ENCODE measurements at places on chromosomes 1 and 21.
A peak's percentile ranks its signal among the peaks of the same experiment; 100 is the strongest.

GRCh38 chr1:185404291-185404690 lies 87.2 kb upstream of the IVNS1ABP start:
- DNase-seq, result no peak

DNA sequence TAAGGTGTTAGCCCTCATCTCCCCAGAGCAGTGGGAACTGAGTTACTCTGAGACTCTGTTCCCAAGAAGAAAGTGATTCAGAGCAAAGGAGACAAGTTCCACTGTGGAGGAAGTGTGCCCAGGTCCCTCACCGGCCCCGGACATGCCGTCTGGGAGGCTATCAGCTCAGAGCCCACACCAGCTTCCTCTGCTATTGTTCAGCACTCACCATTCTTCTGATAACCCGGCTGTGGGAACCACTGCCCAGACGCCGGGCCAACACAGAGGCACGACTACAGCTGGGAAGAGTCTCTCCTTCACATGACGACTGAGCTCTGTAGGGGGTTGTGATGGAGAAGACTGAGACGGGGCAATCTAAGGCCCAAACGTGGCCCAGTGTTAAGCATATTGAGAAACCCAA lies 34.2 kb upstream of the GJA5 start:
- DNase-seq, result no peak

DNA sequence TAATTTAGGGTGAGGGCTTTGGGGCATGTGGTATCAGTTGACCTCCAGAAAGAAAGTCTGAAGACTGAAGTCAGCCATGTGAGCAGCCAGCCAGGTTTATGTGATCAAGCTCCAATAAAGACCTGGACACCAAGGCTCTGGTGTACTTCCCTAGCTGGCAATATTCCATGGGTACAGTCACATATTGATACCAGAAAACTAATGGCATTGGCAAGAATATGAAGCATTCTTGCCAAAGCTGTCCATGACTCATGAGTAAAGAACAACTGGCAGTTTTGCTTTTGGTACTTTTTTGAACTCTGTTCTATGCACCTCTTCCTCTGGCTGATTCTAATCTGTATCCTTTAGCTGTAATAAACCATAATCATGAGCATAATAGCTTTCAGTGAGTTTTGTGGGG lies 415.3 kb upstream of the CAMK1G start:
- DNase-seq, result no peak

DNA sequence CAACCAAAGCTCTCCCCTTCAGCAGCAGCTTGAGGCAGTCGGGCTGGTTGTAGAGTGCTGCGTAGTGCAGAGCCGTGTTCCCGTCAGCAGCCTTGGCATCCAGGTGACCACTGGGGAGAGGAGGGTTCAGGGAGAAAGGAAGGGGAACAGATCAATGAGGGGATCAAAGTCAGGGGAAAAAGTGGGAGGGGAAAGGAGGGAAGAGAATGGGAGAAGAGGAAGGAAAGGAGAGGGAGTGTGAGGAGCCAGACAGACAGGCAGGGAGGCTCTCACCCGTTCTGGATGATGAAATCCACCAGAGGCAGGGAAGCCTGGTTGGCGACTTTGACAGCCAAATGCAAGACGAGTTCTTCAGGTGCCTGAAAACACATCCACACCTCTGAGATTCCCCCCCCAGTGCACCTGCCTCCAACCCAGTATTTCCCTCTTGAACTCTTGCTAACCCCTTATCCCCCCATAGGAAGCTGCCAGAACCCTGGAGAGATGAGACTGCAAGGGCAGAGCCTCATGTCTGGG lies 9.8 kb upstream of the TCEA3 start:
- DNase-seq, result no peak

DNA sequence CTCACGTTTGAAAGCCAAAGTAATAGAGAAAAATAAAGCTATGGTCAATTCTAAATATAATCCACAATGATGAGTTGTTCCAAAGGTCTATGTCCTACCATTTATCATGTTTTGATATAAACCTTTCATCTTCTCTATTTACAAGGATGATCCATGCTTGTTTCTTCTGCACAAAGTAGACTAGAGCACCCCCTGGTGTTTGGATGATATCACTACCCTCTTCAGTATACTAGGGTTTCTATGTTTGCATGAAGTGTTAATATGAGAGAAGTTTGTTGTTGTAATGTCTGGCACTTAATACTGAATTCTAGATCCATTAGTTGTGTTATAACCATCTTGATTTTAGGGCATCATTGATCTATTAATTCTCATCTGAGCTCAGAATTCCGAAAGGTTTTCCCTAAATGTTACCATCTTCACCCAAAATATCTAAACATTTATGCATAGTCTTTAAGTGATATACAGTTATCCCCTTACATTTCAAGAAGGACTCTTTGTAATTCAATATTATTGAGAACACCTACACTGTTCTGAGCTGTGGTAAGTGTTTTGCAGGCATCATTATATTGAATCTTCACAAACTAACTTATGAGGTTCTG lies 21.1 kb downstream of the CLDN8 start:
- peak; percentile 74 for DNase-seq

GRCh38 chr1:229621663-229622062 lies 4.3 kb downstream of the TAF5L start:
- DNase-seq, result no peak

DNA sequence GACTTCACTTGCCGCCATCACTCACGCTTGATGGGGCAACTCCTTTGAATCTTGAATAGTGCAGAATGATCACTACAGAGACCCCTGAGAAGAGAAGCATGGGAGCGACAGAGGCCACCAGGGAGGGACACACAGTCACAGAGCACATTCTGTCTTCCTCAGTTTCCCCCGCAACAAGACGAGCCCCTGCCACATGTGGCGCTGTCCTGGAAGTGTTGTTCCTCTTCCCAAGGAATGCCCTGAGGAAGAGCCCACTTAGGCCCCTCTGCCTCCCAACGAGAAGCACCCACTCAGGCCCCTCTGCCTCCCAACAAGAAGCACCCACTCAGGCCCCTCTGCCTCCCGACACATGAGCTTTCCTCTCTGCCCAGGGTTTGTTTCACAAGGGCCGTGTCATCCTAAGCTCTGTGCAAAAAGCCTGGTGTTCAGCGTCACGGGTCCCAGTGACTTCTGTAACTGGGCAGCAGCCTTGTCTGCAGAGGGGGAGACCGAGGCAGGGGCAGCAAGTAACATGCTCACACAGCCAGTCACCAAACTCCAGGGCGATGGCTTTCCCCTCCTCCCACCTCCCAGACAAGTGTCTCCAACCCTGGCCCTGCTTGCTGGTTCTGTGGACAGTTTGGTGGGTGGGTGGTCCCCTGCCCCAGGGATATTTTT lies 19.8 kb downstream of the SLC37A1 start:
- DNase-seq, result no peak

- DNase-seq, result no peak
Measured at GRCh38 chr1:155309423-155310021, 856 bp downstream of the FDPS start.

GRCh38 chr1:207698822-207699483 lies 52.9 kb upstream of the CD46 start:
- DNase-seq, result peak; percentile 85

DNA sequence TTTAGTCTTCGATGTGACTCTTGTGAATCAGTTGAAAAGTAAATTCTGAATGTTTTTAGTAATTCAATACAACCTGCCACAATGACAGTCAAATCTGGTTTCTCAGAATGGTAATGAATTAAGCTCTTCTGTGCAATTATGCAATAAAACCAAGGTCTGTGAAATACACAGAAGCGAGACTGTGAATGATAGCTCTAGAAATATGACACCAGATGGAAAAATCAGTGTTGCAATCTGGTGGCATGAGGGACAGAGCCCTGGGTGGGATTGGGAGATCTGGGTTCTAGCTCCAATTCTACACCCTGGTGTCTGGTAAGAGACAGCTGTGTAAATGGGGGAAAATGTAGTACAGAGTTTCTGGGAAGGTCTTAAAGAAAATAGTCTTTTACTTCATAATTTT lies 586.4 kb upstream of the ZRANB2 start:
- no peak for DNase-seq

- DNase-seq, result no peak
Measured at GRCh38 chr1:113975211-113975895, 3.9 kb upstream of the OLFML3 start.

GRCh38 chr1:211371406-211372105 lies 44.9 kb downstream of the TRAF5 start:
- DNase-seq, result no peak

GRCh38 chr1:67655581-67655980 lies 29.4 kb upstream of the GADD45A start:
- no peak for DNase-seq

GRCh38 chr1:155080312-155081228 lies 1.9 kb downstream of the EFNA3 start:
- peak; percentile 95 for DNase-seq

DNA sequence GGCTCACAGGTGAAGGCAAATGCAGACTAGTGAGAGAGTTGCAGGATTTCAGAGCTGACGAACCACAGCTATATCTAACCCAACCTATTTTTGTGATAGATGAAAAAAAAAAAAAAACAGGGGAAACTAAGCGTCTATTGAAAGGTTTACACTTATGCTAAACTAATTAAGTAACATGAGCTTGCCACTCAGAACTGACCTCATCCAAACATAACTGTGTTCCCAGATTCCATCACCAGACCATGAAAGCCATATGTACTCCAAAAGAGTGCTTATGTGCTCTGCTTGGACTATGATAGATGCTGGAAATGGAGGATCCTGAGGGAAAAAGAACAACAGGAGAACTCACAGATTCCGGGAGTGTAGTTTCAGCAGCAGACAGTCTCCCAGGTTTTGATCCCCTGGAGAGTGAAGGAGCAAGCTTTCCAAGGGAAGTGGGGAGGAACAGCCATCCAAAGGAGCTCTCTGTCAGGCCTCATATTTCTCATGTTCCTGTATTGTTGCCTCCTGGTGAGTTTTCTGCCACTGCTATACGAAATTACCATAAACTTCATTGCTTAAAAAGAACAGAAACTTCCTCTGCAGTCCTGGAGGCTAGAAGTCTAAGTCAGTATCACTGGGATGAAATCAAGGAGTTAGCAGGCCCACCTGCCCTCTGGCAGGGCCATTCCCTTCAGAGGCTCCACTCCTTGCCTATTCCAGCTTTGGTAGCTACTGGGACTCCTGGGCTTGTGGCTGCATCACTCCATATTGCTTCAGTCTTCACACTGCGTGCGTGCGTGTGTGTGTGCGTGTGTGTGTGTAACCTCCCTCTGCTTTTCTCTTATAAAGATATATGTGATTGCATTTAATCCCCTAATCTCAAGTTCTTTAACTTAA lies 38.1 kb downstream of the NIBAN1 start:
- DNase-seq, result no peak

DNA sequence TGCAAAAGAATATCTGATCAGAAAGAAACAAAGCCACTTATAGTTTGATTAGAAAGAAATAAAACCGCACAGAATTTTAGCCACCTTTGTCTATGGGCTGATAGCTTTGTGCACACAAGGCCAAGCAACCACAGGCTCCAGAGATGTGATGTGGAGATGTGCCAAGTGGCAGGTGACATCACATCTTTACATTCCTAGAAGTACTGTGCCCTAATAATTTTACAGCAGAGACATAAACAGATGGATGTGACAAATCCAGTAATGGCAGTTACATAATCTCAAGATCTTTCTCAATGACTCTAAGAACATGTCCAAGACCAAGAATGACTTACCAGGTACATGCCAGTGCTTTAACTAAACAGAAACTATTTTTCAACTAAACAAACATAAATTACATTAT lies 159.5 kb downstream of the LTN1 start:
- DNase-seq, result no peak

DNA sequence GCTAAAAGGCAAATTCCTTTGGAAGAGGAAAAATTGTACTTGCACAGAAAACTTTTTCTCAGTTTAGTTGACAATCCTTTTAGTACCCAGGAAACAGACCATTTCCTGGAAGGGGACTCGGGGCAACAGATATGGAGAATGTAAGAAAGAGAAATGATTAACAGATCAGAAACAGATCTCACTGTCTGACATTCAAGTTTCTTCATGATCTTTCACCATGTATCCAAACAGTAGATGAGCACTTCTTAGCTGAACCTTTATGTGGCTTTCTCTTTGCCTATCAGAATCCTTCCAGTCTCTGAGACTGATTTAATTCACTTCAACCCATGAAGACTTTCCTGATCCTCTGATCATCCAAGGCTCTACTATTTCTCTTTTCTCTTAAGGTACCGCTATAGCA lies 2.7 kb downstream of the TTLL7 start:
- DNase-seq, result no peak

GRCh38 chr1:3998086-3998485 lies 98.0 kb upstream of the C1orf174 start:
- DNase-seq, result peak; percentile 13

GRCh38 chr1:25063591-25064416 lies 133.7 kb upstream of the RUNX3 start:
- peak; percentile 57 for DNase-seq

GRCh38 chr1:194342484-194343262 lies 1156.3 kb upstream of the B3GALT2 start:
- DNase-seq, result no peak

GRCh38 chr1:52659356-52659755 lies 26.4 kb downstream of the SHISAL2A start:
- DNase-seq, result no peak

- no peak for DNase-seq
Measured at GRCh38 chr1:1270813-1271212, 2.8 kb downstream of the UBE2J2 start.

DNA sequence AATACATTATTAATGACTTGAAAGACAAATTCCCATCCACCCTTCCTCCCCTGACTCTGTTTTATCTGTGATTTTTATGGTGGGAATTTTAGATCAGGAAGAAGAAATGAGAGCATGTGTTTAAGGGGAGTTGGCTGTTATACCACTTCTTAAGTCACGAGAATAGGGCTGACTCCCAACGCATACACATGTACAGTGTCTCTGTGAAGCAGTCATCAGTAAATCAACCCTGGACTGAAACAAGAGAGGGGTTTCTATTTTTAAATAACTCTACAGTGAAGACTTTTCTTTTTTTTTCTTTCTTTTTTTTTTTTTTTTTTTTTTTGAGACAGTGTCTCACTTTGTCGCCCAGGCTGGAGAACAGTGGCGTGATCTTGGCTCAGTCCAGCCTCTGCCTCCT lies 106.1 kb downstream of the LBR start:
- DNase-seq, result no peak

DNA sequence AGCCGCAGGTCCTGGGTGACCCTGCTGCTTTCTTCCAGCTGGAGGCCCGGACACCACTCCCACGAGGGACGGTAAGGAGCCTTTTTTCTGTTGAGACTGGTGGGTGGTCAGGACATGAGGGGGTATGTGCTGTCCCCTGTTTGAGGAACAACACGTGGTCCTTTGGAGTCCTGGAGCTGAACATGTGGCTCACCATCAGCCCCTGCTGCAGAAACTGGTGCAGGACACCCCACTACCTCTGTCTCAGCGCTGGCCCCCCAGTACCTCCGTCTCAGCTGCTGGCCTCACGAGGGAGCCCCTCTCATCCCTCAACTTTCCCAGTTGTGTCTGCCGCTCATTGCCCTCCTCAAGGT lies 34.7 kb downstream of the SLC19A1 start:
- DNase-seq, result no peak

GRCh38 chr21:44525391-44526095 lies 14.5 kb downstream of the KRTAP10-1 start:
- DNase-seq, result no peak
